Heart right ventricle (tissue), 16 donors: ENCODE measurements at places on chromosomes 2 and 18. TPM values are rescaled to one million over a fixed set of nuclear protein-coding genes. Genes with fewer than 3 reads are reported as not detected.
A peak's percentile ranks its signal among the peaks of the same experiment; 100 is the strongest.

DNA sequence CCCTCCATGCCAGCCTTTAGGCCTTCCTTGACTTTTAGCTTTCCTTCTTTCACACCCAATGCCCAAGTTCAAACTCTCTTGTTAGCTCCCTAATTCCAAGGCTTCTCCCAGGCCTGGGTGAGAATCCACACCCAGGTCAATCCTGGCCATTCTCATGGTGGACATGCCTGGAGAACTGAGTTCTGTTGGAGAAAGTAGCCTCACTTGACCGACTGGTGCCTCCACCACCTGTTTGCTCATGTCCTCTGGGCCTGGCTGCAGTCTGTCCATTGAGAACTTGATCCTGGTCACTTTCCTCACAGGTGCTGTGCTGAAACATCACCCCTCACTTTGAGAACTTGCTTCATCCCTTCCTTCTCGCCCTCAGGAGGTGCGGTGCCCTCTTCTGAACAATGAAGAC is 189.1 kb upstream of the TWIST2 start:
- H3K27ac ChIP-seq = no peak overlapping the region
- no peak for DNase-seq
- no peak overlapping the region for H3K4me3 ChIP-seq
- no peaks in the 10 kb centered on the region for H3K27me3 ChIP-seq
- no peaks in the 10 kb centered on the region for H3K36me3 ChIP-seq

DNA sequence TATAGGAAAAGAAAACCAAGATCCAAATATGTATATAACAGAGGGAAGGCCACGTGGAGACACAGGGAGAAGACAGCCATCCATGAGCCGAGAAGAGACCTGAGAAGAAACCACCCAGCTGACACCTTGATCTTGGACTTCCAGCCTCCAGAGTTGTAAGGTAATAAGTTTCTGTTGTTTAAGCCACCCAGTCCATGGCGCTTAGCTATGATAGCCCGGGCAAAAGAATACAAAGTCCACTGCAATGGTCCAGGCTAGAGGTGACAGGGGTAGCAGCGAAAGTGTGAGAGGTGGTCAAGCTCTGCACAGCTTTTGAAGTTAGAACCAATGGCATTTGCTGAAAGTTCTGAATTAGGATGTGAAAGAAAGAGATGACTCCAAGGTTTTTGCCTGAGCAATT is 2.8 kb downstream of the MYOM1 start:
- H3K27me3 ChIP-seq = no peaks in the 10 kb centered on the region
- no peak for DNase-seq
- peak overlapping the region; percentile 6 for H3K27ac ChIP-seq

DNA sequence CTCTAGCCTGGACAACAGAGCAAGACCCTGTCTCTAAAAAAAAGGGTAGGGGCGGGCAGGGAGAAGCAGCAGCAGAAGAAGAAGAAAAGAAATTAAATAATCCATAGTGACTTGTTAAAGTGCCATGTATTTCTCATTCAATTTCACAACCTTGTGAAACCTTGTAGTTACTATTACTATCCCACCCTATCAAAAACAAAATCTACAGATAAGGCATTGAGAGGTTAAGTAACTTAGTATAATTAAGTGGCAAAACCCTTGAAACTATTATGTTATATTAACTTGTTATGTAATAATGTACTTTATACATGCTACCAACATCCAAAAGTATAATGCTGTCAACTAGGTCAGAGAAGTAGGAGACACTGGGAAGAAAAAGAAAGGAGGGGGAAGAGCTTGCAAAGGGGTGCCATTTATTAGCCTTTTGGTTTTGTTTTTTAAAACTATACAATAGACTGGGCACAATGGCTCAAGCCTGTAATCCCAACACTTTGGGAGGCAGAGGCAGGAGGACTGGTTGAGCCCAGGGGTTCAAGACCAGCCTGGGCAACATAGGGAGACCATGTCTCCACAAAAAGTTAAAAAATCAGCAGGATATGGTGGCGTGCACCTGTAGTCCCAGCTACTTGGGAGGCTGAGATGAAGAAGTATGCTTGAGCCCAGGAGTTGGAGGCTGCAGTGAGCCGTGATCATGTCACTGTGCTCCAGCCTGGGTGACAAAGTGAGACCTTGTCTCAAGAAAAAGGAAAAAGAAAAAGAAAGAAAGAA is 11.3 kb downstream of the TLK1 start:
- no peaks in the 10 kb centered on the region for H3K4me1 ChIP-seq
- no peak overlapping the region for H3K4me3 ChIP-seq
- no peak overlapping the region for H3K27ac ChIP-seq
- no peaks in the 10 kb centered on the region for H3K27me3 ChIP-seq

- no peak for DNase-seq
- H3K4me1 ChIP-seq = peaks cover 8% of the 10 kb centered on the region
- no peak overlapping the region for H3K27ac ChIP-seq
- no peak overlapping the region for H3K4me3 ChIP-seq
- H3K27me3 ChIP-seq = no peaks in the 10 kb centered on the region
These were observed 3.5 kb upstream of the ADNP2 start for GRCh38 chr18:80105369-80106167.

DNA sequence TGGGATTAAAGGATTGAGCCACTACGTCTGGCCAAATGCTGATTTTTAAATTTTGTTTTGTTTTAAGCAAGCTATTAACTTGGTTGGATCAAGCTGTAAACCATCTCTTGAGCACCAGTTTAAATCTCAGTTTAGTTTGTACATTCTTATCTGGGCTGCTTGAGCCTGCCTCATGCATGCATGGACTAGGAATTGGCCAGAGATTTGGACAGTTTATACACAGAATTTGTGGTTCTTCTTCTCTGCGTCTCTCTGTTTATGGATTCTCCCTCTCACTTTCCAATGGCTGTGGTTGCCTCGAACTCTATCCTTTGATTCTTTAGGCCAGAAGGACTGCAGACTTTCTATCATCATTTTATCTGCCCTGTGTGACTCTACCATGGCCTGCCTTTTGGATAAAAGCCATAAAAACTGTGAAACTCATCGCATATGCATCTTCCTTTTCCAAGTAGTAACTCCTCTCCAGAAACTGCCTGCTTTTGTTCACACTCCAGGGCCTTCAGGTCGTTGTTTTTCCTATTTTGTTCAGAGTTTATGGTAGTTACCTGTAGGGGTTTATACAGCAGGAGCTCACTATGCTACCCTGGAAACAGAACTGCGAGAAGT is 32.5 kb upstream of the PLB1 start:
- no peaks in the 10 kb centered on the region for H3K4me1 ChIP-seq
- no peaks in the 10 kb centered on the region for H3K36me3 ChIP-seq
- no peak overlapping the region for H3K27ac ChIP-seq
- no peak for DNase-seq

Gene TBC1D8
- total RNA-seq = 55.4 TPM
